ENCODE measurements at places on chromosomes 1 and 21.

DNA sequence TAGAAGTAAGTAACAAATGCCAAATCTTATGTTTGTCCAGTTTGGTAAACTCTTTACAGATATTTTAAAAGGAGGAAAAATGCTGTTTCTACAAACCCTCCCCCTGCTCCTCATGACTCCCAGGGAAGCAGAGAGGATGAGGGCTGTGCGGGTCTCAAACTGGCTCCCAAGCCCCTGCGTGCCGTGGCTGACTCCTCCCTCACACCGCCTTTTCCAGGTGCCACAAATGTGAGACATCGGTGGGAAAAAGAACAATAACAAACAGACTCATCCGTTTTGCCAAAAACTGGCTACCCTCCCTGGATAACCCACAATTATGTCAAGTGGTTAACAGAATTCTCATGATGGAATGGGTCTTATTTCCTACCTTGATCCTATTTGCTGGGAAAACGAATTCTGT, 594.6 kb downstream of the PTPRU start:
- DNase-seq = no peak

- DNase-seq = no peak
These were observed 5.1 kb downstream of the IFNAR2 start for GRCh38 chr21:33234635-33235520.

DNA sequence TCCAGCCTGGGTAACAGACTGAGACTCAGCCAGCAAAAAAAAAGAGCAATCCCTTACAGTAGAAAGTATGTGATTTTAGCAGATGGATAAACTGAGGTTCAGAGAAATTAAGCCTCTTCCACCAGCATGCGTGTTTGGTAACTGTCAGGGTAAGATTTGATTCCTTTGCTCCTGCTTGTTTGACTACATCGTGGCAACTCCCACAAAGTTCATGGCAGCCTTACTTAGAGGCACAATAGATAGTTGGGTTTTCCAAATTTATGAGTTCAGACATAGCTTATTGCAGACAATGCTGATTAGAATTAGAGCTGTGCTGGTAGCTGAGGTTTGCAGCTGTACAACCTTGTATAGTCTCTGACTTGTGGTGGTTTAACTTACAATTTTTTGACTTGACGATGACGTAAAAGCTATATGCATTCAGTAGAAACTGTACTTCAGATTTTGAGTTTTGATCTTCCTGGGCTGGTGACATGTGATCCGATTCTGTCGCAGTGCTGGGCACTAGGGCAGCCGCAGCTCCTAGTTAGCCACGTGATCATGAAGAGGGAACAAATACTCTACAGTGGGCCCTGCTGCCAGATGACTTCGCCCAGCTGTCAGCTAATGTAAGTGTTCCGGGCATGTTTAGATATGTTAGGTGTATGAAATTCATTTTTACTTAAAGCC, 167.8 kb downstream of the DHRS3 start:
- DNase-seq = no peak

GRCh38 chr1:40401473-40402201, 28.1 kb downstream of the SMAP2 start:
- DNase-seq = no peak

- DNase-seq = no peak
These were observed 69.4 kb downstream of the NTPCR start for GRCh38 chr1:233019778-233020325.

DNA sequence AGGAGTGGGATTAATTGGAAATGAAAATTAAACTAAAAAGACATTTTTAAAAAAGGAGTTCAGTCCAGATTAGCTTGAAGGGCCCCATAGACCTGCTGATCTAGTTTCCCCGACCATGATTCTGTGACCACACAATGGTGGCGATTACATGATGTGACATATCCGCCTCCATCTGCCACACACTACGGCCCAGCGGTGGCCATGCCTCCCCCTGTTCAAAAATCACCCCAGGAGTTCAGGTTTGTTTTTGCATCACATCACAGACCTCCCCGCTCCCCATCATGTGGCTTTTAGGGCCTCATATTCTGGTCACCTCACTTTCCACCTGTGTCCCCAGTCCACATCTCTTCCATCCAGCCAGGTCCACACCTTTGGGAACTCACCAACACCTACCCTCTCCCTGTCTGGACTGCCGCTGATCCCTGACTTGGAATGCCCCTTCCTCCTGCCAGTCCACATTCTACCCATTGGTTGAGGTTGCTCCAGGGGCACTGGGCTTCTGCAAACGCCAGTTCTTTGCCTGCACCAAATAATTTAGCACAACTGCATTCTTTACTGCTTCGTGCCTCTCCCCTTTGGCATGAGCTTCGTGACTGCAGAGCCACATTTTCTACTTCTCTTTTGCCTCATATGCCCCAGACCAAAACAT, 38.9 kb downstream of the CD247 start:
- no peak for DNase-seq

All from epithelial cell of prostate (primary cell).